ENCODE measurements at places on chromosomes 13 and 19. TPM values are rescaled to one million over a fixed set of nuclear protein-coding genes. Genes with fewer than 3 reads are reported as not detected.

- peak; percentile 52 for DNase-seq
These were observed at the start of gene FBN3 for GRCh38 chr19:8149261-8150094. Gene FBN3 (minus strand): TSS chr19:8149592. CDS start chr19:8147480, 2,112 bp downstream.

DNA sequence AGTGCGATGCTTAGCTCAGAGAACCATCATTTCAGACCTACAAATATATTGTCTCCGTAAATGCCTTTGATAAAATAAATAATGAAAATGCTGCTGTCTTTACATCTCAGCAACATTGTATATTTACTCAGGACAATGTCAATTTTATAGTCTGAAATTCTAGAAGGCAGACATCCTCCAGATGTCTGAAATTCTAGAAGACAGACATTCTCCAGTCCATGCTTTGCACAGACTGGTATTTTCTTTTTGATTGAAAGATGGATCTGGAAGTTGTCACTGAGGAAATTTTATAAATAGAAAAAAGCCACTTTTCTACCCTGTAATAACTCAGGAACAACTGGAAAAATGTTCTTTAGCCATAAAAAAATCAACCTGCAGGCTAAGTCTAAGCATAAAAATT is 2293.3 kb downstream of the PCDH9 start:
- DNase-seq: peak; percentile 1

The NAPSA gene
- 15.0 TPM for polyA plus RNA-seq

The OXGR1 gene
- polyA plus RNA-seq: 4.3 TPM

- DNase-seq: peak; percentile 83
These were observed 17.9 kb upstream of the EPHX3 start for GRCh38 chr19:15249972-15250639.

- DNase-seq: no peak
These were observed 113.1 kb downstream of the FOXO1 start for GRCh38 chr13:40553356-40553755.

- DNase-seq: no peak
These were observed 325.6 kb downstream of the COG6 start for GRCh38 chr13:39981056-39981455.

DNA sequence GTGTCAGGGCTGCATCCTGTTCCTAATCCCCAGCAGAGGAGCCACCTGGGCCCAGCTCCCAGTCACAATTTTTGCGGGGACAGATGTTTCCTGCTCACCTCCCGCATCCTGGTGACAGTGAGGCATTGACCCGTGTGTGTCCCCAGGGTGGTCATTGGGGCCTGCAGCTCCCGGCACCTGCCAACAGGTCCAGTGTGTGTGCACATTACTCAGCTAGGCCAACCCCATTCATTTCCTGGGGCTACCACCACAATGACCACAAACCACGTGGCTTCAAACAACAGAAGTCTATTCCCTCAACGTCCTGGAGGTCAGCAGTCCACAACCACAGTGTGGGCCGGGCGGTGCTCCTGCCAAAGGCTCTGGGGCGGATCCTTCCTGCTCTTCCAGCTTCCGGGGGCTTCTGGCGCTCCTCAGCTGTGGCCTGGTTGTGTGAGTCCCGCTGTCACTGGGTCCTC is 11.9 kb upstream of the F2RL3 start:
- DNase-seq: no peak

GRCh38 chr19:4541114-4541805 is 1.4 kb upstream of the LRG1 start:
- no peak for DNase-seq

- no peak for DNase-seq
These were observed 111.3 kb upstream of the MRI1 start for GRCh38 chr19:13652810-13653590.

DNA sequence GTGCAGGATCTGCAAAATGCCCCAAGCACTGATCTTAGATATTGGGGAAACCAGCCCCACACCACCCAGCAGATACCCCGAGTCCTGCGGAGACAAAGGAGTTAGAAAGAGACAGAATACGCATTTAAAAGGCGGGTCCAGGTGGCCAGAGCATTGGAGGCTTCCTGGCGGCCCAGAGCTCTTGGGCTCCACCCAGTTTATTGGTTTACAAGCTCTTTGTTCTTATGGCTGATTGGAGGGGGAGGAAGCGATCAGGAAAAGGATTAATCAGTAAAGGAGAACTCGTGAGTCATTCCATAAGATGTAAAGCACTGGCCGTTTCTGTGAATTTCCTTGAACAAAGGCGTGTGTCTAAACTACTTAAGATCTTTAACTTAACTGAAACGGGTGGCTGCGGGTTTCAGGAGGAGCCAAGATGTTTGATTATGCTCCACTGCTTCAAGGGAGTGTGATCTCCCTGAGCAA is 926 bp downstream of the ZNF587 start:
- DNase-seq: peak; percentile 47

- no peak for DNase-seq
These were observed 1.5 kb downstream of the N4BP2L1 start for GRCh38 chr13:32426191-32426989.

- no peak for DNase-seq
These were observed 125.5 kb downstream of the POSTN start for GRCh38 chr13:37473035-37473434.

- no peak for DNase-seq
These were observed 99.9 kb downstream of the GNG7 start for GRCh38 chr19:2602391-2603181.

DNA sequence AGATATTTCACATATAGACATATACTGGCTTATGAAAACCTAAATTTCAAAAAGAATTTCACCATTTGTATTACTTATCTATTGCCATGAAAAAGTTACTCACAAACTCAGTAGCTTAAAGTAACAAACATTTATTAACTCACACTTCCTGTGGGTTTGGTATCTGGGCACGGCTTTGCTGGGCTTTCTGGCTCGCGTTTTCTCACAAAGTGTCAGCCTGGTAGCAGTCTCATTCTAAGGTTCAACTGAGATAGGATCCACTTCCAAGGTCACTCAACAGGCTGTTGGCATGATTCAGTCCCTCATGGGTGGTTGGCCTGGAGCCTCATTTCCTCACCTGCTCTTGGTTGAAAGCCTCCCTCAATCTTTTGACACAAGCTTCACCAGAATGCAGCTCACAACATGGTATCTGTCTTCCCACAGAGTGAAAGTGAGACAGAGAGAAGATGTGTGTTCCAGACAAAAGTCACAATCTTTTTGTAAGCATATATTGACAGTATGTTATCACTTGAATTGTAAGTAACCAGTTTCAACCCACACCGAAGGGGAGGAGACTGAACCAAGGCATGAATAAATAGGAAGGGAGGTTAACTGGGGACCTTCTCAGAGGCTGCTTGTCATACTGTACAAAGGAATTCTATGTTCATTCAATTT is 1065.8 kb upstream of the SPRY2 start:
- DNase-seq: no peak

DNA sequence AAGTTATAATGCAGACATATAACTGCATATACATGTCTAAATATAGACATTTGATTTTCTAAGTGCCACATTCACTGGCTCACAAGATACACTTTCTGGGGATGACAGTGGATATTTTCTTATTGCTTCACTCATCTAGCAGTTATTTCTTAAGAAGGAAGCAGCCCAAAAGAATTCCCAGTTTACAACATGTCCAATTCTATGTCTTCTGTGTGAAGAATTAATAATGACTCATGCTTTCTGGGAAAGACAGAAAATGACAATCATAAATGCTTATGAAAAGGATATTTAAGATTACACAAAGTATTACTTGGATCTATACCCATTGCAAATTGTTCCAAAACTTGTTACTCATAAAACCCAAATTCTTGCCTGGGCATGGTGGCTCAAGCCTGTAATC is 543.4 kb downstream of the SUCLA2 start:
- DNase-seq: no peak

DNA sequence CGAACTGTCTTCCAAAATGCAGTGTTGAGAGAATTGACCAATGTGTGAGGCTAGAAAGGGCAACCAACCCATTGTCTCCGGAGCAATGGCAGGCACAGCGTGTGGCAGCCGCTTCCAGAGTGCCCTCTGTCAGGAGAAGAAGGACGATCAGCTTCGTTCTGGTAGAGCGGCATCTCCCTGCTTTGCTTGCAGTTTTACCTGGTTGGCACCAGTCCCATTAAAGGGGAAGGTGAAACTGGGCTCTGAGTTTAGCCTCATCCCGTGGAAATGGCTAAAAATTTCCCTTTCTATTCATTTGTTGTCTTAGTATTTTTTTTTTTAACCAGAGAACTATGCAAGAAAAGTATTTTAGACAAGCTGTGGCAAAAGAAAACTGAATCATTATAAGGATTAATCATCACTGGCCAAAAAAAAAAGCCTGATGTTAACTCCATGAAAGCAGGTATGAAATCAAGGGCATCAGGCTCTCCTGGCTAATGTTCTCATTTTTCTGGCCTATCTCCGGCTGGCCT is 81.5 kb upstream of the SLC7A1 start:
- DNase-seq: no peak

The LIG4 gene
- polyA plus RNA-seq: 17.1 TPM

DNA sequence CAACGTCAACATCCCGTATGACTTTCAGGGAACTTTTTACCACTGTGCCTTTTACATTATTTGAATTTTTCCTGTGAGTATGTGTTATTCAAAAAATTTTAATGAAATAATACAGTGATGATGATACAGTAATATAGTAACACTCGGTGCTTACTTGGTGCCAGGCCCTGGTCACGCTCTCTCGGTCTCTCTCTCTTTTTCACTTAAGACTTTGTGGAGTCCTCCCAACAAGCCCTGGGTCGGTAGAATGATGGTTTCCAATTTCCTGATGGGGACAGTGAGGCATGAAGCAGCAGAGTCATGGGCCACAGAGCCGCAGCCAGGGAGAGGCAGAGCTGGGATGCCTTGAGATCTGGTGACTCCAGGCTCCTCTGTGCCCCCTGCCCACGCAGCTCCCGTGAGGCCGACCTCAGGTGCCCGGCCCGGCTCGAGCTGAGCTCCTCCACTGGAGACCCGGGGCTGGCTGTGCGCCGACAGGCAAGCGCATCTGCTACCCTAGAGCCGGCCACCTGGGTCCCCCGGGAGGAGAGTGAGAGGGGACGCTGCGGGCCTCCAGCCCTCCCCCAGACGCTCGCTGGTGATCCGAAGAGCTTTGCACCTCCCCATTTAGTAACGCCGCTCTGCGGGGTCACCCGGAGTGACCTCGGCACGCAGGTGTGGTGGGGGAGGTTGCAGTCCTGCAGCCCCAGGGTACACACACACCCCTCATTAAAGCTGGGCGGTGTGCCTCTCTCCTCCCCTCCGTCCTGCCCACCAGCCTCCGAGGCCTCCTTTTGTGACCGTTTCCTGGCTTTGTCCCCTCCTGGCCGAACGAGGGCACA is 4.4 kb upstream of the SBK3 start:
- DNase-seq: peak; percentile 93

DNA sequence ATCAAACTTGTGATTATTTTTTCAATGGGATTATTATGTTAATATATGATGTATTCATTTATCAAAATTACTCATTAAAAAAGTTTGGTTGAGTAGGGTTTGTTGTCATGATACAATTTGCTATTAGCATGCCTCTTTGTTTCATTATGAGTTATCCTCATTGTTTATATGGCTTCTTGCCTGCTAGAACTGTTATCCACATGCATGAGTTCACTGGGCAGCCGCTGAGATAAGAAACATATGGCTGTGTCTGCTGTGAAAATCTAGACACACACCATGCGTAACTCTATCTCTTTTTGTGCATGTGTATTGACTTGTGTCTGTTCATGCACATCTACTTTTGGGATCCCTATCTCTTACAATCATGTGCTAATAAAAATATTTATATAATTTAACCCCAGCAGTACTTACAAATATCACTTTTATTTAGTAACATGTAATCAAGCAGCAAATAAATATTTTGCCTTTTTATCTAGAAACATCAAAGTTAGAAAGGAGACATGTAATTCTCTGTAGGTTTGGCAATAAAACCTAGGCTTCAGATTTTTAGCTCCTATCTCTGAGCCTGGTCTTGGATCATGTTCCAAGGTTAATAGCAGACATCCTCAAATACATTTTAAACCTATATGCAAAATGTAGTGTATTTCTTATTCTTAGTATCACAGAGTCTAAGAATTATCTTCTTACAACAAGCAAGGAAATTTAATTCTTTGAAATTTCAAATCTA is 11.2 kb upstream of the KLF12 start:
- peak; percentile 80 for DNase-seq

- no peak for DNase-seq
These were observed 733.9 kb upstream of the ARGLU1 start for GRCh38 chr13:107301724-107302374.

GRCh38 chr13:106318941-106319411 is 216.5 kb downstream of the EFNB2 start:
- no peak for DNase-seq

- DNase-seq: no peak
These were observed 32.2 kb downstream of the DEDD2 start for GRCh38 chr19:42185277-42185676.

- DNase-seq: no peak
These were observed 57.2 kb downstream of the RNF17 start for GRCh38 chr13:24821207-24821606.

DNA sequence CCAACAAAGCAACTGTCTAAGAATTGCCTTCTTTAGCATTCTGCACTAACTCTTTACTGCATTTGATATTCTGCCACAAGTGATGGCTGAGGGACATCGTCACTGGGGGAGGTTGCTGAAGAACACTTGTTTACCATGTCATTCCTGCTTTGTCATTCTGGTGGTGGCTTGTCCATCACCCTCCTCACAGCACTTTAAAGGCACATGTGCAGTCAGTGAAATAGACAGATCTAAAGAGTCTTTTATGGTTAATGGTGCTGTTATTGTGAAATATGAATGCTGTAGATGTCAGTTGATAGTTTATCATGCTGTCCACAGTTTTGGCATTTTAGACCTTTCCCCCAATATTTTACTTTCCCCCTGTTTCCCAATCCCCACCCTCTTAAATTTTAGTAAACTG is 120.9 kb upstream of the TSC22D1 start:
- no peak for DNase-seq

GRCh38 chr19:16569609-16570320 is 2.5 kb downstream of the SLC35E1 start:
- no peak for DNase-seq

The FAM124A gene
- polyA plus RNA-seq: 5.4 TPM

DNA sequence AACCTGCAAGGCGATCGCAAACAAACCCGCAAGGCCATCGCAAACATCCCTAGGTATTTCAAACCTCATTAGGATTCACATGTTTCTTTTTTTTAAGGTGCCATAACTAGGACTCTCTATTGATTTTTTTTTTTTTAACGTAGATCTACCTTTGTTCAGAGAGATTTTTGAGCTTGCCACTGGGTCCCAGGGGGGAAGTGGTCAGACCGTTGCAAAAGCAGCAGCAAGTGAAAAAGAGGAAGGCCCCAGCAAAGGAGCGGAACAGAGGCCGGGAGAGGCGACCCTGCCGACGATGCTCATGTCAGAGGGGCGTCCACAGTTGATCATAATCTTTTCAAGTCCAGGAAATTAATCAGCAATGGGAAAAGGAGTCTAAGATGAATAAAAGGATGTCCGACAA is 32.7 kb upstream of the FLT1 start:
- DNase-seq: no peak

The MBD3L2 gene
- polyA plus RNA-seq: not detected

- no peak for DNase-seq
These were observed 308.6 kb downstream of the GPC6 start for GRCh38 chr13:93535251-93535650.

The ANGPTL8 gene
- 0.19 TPM for polyA plus RNA-seq

The PTPRH gene
- 0.17 TPM for polyA plus RNA-seq

The ELSPBP1 gene
- polyA plus RNA-seq: not detected

Measured in renal pelvis (tissue), 12 donors.